ENCODE measurements at places on chromosomes 16 and 17. TPM values are rescaled to one million over a fixed set of nuclear protein-coding genes. Genes with fewer than 3 reads are reported as not detected.

CCL15 gene
- 1.3 TPM for polyA plus RNA-seq

CNTROB gene
- 24.7 TPM for polyA plus RNA-seq

NPIPA8 gene
- 0.11 TPM for polyA plus RNA-seq

SLC5A11 gene
- polyA plus RNA-seq, result 0.03 TPM

CTRL gene
- polyA plus RNA-seq, result 0.91 TPM

NPB gene
- 0.85 TPM for polyA plus RNA-seq

COX6A2 gene
- polyA plus RNA-seq, result not detected

ARRB2 gene
- 26.3 TPM for polyA plus RNA-seq

CMTM2 gene
- not detected for polyA plus RNA-seq

GRAPL gene
- 1.2 TPM for polyA plus RNA-seq

MT1G gene
- polyA plus RNA-seq, result 55.5 TPM

SEPTIN12 gene
- not detected for polyA plus RNA-seq

KCNH4 gene
- 0.49 TPM for polyA plus RNA-seq

BAIAP3 gene
- polyA plus RNA-seq, result 2.7 TPM

TMEM100 gene
- 15.3 TPM for polyA plus RNA-seq

KRT25 gene
- polyA plus RNA-seq, result not detected

DNA sequence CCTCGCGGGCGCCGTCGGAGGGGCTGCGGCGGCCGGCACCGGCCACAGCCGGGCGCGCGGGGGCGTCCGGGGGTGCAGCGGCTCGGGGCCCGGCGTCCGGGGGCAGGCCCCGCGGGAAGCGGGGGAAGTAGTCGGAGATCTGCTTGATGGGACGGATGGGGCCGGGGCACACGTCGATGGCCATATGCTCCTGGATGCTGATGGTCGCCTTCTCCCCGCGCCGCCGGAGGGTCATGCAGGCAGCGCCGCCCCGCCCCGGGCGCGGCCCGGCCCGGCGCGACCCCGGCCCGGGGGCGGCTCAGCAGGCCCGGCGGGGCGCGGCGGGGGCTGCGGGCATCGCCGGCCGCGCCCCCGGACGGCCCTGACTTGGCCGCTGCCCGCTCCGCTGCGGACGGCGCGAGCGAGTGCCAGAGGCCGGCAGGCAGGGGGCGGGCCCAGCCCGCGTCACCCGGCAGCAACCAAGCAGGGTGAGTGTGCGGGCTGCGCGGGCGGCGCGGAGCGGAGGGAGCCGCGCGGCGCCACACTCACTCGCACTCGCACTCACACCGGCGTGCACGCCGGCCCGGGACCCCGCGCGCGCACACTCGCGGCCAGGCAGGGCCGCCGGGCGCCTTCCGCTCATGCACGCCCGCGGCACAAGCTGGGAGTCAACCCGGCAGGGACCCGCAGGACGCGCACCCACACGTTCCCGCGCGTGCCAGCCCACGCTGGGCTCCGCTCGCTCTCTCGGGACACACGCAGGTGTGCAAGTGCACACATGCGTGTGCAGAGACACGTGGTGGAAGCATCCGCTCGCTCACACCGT is at the start of gene DOC2B:
TSS of gene DOC2B (minus strand) at position 406 of the 805 bp plus-strand sequence. CDS start at position 235, 171 bp downstream.
- no peak for DNase-seq

DNA sequence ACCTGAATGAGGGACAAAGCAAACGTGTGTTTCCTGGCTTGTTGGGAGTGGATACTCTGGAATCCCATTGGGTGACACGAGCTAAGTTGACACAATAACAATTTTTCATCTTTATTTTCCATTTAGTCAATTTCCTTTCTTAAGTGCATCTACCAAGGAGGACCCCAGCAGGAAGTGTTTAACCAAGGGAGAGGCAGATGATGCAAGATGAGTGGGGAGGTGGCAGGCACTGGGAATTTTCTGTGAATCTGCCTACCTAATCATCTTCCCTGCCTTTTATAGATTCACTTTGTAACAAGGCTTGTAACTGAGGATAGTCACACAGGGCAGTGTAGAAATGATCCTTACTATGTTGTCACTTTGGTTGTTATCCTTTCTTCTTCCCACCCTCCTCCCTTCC is 317.7 kb upstream of the HSBP1 start:
- DNase-seq, result no peak

- DNase-seq, result no peak
Measured at GRCh38 chr17:58289869-58290268, 9.1 kb upstream of the MPO start.

GRCh38 chr16:58021661-58022551 is 3.6 kb upstream of the MMP15 start:
- no peak for DNase-seq

DNA sequence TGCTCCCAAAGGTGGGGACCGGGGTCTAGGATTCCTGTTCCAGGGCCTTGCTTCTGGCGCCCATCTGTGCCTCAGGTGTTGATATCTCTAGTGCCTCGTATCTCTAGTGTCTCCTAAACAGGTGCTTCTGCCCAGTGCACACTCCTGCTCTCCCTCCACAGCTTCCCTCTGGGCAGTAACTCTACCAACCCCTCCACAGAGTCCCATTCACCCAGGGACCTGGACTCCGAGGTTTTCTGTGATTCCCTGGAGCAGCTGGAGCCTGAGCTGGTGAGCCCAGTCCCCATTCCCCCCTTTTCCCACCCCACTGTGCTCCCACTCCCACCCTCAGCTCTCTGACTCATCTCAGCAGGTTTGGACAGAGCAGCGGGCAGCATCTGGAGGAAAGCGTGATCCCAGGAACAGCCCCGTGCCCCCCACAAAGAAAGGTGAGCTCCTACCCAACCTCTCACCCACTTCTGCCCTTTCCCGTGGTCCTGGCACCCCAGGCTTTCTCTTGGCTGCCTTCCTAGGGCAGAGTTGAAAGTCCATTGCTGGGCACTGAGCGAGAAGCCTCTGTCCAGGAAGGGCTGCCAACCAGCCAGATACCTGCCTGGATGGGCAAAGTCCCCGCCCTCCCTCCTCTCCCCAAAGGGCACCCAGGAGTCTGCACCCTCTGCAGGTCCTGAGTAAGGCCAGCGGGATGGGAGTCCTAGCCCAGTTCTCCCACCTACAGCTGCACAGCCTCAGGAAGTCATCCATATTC is 2.2 kb downstream of the ACBD4 start:
- DNase-seq, result no peak

GRCh38 chr17:56393156-56393555 is 200.3 kb upstream of the NOG start:
- DNase-seq, result no peak

- DNase-seq, result no peak
Measured at GRCh38 chr17:58611331-58611730, 80.5 kb downstream of the TEX14 start.

- DNase-seq, result no peak
Measured at GRCh38 chr16:85362443-85362842, 250.2 kb upstream of the CIBAR2 start.

GRCh38 chr16:58022601-58023371 is 2.8 kb upstream of the MMP15 start:
- DNase-seq, result no peak

- DNase-seq, result no peak
Measured at GRCh38 chr17:44350733-44351226, 5.7 kb downstream of the GRN start.

GRCh38 chr17:57735707-57736106 is 9.4 kb downstream of the CCDC182 start:
- no peak for DNase-seq

GRCh38 chr16:66988197-66988788 is at the start of gene CES4A:
TSS of gene CES4A (plus strand) at chr16:66988589. CDS start at chr16:66988773, 184 bp downstream.
- no peak for DNase-seq

GRCh38 chr17:58232707-58233156 is 5.7 kb upstream of the LPO start:
- no peak for DNase-seq

- DNase-seq, result no peak
Measured at GRCh38 chr17:55062921-55063320, 94.4 kb downstream of the STXBP4 start.

DNA sequence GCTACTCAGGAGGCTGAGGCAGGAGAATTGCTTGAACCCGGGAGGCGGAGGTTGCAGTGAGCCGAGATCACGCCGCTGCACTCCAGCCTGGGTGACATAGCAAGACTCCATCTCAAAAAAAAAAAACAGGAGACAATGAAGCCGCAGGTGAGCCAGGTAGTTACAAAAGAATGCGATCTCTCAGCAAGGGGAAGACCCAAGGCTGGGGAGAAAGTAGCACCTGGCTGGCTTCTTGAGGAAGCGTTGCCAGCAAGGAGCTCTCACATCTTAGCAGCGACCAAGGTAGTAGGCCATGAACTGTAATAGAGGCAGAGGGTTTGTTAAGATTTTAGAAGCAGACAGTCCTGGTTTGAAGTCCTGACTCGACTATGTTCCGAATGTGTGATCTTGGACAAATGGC is 175.0 kb downstream of the AIPL1 start:
- DNase-seq, result no peak

GRCh38 chr17:75341784-75342486 is 52.7 kb upstream of the SLC25A19 start:
- DNase-seq, result no peak

GRCh38 chr17:78475211-78475610 is 96.8 kb downstream of the PGS1 start:
- no peak for DNase-seq

DNA sequence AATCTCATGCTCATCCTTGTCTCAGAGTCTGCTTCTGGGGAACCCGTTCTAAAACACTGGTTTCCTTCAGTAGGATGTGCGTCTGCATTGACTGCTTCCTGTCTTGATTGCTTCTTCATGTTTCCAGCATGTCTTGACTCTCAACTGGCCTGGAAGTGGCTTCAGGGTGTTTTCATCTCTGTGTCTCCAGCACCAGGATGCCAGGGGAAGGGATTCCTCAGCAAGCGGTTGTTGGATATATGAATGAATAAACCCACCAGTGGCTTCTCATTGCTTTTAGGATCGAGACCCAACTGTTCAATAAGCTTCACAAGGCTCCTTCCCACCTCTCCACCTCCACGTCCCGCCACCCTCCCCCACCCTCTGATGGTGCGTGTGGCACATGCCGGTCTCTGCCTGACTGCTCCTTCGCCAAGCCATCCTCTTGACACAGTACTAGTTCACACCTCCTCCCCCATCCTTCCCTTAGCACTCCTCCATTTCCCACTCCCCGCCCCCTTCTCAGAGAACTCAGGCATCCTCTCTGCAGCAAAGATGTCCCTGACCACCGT is 14.1 kb upstream of the TNS4 start:
- no peak for DNase-seq

DNA sequence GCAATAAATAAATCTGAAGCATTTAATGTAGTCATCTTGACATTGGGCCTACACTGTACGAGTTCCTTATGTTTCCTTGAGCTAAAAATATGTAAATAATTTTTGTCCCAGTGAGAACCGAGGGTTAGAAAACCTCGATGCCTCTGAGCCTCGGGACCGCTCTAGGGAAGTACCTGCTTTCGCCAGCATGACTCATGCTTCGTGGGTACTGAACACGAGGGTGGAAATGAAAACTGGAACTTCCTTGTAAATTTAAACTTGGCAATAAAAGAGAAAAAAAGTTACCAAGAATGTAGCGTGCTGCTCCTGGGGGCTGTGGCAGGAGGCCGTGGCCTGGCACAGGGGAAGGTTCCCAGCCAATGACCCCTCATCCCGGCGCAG is 74.1 kb downstream of the SOCS1 start:
- DNase-seq, result no peak

DNA sequence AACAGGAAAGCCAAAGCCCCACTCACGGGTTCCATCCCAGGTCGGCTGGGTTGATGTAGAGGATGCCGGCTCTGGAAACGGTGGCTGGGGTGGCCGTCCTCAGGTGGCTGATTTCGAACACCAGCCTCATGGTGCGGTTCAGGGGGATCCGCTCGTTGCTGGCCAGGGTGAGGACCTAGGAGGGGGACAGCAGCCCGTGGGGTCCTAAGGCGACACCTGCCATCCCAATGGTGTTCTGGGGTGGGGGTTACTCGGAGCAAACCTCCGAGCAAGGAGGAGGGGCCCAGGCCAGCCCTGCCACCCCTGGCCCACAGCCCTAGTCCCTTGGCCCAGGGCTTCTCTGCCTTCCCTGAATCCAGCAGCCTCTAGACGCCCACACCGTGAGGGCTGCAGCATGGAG is 86.5 kb downstream of the DNAH17 start:
- no peak for DNase-seq

- no peak for DNase-seq
Measured at GRCh38 chr17:57289613-57290012, 33.3 kb downstream of the MSI2 start.

GRCh38 chr17:64599187-64599676 is 62.9 kb downstream of the SMURF2 start:
- DNase-seq, result no peak

- no peak for DNase-seq
Measured at GRCh38 chr17:3917391-3917931, 1.2 kb upstream of the P2RX1 start.

DNA sequence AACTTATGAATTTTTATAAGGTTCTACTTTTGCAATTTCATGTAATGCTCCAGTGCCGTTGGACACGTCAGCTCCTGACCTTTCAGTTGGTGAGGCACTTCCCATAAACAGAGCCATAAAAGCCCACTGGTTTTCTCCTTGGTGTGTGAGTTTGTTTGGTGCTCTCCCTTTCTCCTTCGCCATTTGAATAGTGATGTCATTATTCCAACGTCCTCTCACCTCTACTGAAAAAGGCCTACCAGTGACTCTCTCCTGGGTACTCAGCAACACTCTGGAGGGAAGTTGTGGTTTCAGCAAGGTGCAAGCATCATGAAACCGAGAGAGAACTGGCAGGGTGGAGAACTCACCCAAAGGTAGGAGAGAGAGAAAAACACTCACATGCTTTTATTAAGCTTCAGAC is 29.6 kb upstream of the HNF1B start:
- DNase-seq, result no peak

- peak; percentile 8 for DNase-seq
Measured at GRCh38 chr16:55842369-55843104, 9.6 kb upstream of the CES1 start.

- no peak for DNase-seq
Measured at GRCh38 chr16:18800293-18800692, 1.1 kb downstream of the ARL6IP1 start.

GRCh38 chr17:42067371-42068091 is 17.1 kb upstream of the C17orf113 start:
- no peak for DNase-seq

- DNase-seq, result no peak
Measured at GRCh38 chr16:2339521-2340484, 725 bp downstream of the ABCA3 start.

GRCh38 chr16:79599837-79600637 is 500 bp downstream of the MAF start:
- no peak for DNase-seq

GRCh38 chr17:75588596-75589011 is 1.0 kb downstream of the MYO15B start:
- no peak for DNase-seq

Data from urinary bladder (tissue), 4 donors.